ENCODE measurements at places on chromosomes 4 and X. TPM values are rescaled to one million over a fixed set of nuclear protein-coding genes. Genes with fewer than 3 reads are reported as not detected.

TCP11X2 gene
- 0.27 TPM for total RNA-seq

DNA sequence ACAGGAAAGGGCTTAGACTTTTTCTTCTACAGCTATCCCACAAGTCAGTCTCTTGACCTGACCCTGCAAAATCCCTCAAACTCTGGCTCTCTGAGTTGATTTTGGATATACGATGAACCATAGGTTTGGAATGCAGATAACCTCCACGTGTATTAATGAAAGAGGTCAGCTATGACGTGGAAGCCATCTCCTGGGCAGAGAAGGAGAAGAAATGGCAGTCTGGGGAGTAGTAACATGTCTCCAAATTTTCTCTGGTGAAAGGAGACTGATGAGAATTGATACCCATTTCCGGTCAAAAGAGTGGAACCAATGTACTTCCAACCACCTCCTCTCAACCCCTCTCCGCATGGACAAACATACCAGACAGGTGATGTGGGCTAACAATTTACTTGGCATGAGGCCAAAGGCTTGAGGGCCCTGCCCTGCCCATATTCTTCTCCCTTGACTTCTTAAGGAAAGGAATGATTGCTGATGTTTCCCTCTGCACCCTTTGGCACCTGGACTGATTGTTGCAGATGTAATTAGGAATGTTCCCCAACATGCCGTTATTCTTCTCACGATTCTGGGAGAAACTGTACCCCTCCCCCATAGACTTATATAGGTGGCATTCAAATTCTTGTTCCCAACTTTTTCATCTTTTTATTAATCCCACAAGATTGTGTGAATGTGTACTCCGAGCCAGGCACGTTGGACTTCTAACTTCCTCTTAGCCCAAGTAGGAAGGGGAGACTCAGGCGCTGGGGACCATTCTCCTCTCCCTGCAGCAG lies 580 bp upstream of the PLS3 start:
- DNase-seq, result no peak

- peak; percentile 77 for DNase-seq
Observed at GRCh38 chrX:276581-277201, 4.5 kb upstream of the PLCXD1 start.

DNA sequence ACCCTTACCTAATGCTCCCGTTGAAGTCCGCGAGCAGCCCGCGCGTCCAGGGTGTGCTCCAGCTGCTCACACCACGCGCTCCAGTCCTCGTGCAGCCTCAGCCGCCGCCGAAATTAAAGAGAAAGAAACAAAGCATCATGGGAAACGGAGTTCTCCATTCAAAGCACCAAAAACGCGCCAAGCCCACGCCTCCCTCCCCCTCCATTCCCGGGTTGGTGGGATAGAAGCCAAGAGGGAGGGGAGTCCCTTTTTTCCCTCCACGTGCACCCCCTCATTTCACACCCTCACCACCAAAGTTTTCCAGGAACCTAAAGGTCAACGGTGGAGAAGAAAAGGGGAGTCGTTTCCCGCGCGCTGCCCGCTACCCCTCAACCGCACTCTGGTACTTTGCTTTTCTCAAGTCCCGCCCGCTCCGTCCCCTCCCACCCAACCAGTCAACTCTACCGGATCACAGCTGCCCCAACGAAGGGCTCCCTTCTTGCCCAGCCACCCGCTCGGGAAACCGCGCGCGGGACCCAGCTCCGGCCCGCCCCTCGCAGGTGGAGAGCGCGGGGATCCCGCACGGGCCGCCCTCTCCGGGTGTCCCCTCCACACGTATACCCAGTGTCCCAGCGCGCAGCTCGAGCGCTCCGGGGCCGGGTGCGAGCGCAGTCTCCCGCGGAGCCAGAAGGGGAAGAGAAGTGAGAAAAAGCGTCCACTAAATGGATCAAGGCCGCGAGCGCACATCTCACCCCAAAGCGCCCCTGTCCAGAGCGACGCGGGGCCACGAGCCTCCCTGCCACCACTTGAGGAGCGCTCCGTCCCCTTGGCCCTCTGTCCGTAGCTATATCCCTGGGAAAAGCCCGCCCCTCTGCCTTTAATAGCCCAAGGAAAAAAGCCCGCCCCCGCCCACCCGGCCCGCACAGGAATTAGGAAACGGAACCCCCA lies 65.1 kb upstream of the CCDC160 start:
- no peak for DNase-seq

CFP gene
- 24.8 TPM for total RNA-seq

GRCh38 chr4:31045724-31046318 lies 325.7 kb downstream of the PCDH7 start:
- DNase-seq, result no peak

DNA sequence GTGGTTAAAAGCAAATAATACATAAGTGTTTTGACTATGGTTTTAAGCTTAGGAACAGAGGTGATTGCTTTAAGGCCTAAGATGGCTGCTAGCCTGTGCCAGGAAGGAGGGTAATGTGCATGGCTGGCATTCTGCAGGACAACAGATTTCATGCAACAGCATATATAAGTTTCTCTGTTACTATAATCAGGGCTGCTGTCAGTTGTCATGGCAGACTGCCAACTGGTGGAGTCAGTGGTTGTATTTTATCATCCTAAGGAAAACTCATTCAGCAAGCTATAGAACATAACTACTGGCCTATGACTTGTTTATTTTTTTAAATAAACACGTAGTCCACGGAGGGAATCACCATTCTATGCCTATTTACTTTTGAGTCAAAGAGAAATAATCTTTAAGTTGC lies 77.7 kb upstream of the DCAF8L1 start:
- no peak for DNase-seq

EREG gene
- total RNA-seq, result 1.1 TPM

AKAP4 gene
- not detected for total RNA-seq

DNA sequence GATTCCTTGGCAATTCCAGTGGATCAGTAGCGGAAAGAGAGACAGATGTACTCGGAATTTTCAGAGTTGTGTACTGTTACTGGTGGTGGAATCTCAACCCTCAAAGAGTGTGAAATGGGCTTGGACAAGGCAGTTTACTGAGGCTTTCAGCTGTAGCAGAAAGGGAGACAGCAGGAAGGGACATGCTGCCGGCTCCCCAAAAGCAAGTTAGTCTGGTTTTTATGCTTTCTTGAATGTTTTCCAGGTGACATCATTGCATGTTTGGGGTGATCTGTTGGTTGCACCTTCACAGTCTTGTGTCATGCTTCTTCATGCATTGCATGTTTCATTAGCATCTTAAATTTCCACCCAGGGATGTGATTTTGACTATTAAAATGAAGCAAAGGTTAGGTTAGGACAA lies 1282.2 kb downstream of the ADGRL3 start:
- DNase-seq, result no peak

- no peak for DNase-seq
Observed at GRCh38 chr4:186105647-186106321, 1.3 kb downstream of the FAM149A start.

- no peak for DNase-seq
Observed at GRCh38 chrX:18797141-18797540, 89.7 kb downstream of the PPEF1 start.

DNA sequence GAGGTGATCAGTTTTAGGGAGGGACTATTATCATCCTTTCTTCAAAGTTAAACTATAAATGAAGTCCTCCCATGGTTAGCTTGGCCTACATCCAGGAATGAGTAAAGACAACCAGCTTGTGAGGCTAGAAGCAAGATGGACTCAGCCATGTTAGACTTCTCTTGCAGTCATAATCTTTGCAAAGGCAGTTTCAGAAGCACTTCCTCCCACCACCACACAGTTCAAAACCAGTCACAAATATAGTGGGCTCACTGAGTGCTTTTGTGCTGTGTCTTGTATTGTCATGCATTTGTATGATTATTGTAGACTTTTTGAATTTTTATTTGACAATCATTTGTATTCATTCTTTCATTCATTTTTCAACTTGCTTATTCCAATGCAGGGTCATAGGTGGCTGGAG lies 204.5 kb downstream of the ZNF674 start:
- DNase-seq, result no peak

ZFP92 gene
- total RNA-seq, result 4.5 TPM

DNA sequence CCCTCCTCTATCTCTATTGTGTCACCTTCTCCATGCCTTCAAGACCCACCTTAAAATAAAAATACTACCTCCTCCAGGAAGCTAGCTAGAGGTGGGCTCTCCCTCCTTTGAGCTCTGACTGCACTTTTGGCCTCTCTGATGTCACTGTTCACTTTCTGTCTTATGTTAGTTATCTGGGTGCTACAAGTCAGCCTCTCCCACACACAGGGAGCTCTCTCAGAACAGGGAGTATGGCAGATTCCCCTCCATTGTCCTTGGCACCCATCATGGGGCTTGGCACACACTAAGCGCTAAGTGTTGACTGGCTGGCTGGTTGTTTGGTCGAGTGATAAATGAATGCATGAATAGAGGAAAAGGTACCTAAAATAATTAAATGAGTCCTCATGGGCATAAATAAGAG lies 21.2 kb upstream of the KDM5C start:
- no peak for DNase-seq

GRCh38 chrX:14362721-14363120 lies 166.6 kb upstream of the GLRA2 start:
- no peak for DNase-seq

- DNase-seq, result no peak
Observed at GRCh38 chrX:7159149-7159861, 11.4 kb upstream of the PUDP start.

All from lower lobe of right lung (tissue), 2 donors.